ENCODE measurements at places on chromosomes 13 and 19.

DNA sequence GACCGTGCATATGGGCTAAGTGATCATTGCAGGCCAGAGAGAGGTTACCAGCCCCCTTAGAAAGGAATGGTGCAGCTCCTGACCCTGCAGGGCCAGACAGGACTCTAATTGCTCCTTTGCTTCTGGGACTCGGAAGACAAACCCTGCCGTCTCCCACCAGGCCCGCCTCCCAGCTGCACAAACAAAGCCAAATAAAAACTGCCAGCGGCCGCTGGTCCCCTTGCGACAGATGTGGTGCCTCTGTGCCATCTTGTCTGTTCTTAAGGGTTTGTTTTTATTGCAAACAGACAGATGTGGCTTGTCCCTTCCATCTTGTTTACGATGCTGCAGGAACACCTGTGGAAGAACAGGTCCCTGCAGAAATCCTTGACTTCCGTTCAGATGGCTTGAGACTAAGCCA is 434.4 kb upstream of the TSHZ3 start:
- H3K36me3 ChIP-seq: no peaks in the 10 kb centered on the region
- H3K27me3 ChIP-seq: no peaks in the 10 kb centered on the region
- H3K27ac ChIP-seq: no peak overlapping the region
- no peaks in the 10 kb centered on the region for H3K4me1 ChIP-seq

- H3K27me3 ChIP-seq: no peaks in the 10 kb centered on the region
- peak overlapping the region; percentile 100 for H3K4me3 ChIP-seq
- peaks cover 40% of the 10 kb centered on the region for H3K4me1 ChIP-seq
- H3K27ac ChIP-seq: peak overlapping the region; percentile 92
- DNase-seq: no peak
Measured at GRCh38 chr19:12737835-12738351, 596 bp downstream of the GET3 start.

GRCh38 chr13:75384879-75385707 is 96.9 kb downstream of the TBC1D4 start:
- H3K27me3 ChIP-seq: no peaks in the 10 kb centered on the region
- no peak overlapping the region for H3K4me3 ChIP-seq
- no peak overlapping the region for H3K27ac ChIP-seq
- DNase-seq: no peak
- no peaks in the 10 kb centered on the region for H3K36me3 ChIP-seq
- H3K4me1 ChIP-seq: no peaks in the 10 kb centered on the region

- peaks cover 24% of the 10 kb centered on the region for H3K4me1 ChIP-seq
- H3K27me3 ChIP-seq: no peaks in the 10 kb centered on the region
- no peak overlapping the region for H3K27ac ChIP-seq
- peaks cover 55% of the 10 kb centered on the region for H3K36me3 ChIP-seq
- no peak for DNase-seq
- no peak overlapping the region for H3K4me3 ChIP-seq
Measured at GRCh38 chr19:46726551-46726950, 9.6 kb upstream of the PRKD2 start.

DNA sequence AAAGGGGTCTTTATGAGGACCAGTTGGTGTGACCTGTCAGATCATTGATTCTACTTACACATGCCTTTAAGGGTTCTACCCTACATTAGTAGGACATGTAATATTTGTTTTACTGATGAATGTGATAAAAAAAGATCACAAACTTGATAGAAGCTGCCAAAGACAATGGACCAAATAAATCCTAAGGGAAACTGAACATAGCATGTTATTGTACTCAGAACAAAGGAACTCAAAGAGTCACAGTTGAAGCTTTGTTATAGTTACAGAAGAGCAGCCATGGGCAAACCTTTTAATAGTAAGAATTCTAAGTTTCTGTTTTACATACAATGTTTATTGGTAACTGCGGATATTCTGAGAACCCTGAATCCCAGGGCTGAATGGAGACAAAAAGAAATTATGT is 780.1 kb downstream of the SLITRK6 start:
- H3K27ac ChIP-seq: no peak overlapping the region
- DNase-seq: no peak
- H3K27me3 ChIP-seq: no peaks in the 10 kb centered on the region
- no peak overlapping the region for H3K4me3 ChIP-seq
- no peaks in the 10 kb centered on the region for H3K36me3 ChIP-seq

DNA sequence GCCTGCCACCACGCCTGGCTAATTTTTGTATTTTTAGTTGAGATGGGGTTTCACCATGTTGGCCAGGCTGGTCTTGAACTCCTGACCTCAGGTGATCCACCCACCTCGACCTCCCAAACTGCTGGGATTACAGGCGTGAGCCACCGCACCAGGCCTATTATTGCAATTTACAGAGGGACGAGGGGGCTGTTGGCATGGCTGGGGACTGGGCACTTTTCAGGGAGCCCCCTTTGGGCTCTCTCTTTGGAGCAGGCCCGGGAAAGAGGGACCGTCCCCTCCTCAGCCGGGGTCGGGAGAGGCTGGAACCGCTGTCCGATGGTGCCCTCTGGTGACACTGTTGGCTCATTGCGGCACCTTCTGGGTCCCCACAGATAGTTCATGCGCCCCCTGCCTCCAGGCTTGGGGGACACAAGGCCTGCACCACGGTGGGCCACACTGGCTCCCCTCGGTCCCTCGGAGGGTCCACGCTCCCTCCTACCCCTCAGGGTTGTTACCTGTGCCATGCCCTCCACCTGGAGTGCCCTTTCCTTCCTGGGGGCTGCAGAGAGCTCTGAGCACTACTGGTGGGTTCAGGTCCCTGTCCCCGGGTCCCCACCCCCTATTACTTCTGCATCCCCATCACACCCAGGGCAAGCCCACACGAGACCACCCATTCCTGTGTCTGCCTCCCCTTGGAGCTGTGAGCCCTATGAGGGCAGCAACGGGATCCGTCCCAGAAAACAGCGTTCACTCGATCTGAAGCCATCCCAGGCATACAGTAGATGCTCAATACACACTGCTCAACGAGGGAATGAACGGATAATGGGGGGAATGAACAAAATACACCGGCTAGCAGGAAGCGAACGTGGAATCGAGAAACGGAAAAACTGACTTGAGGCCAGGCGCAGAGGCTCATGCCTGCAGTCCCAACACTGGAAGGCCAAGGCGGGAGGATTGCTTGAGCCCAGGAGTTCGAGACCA is 12.5 kb downstream of the FEM1A start:
- no peak overlapping the region for H3K4me3 ChIP-seq
- H3K36me3 ChIP-seq: no peaks in the 10 kb centered on the region
- H3K4me1 ChIP-seq: peaks cover 2% of the 10 kb centered on the region
- no peak overlapping the region for H3K27ac ChIP-seq
- DNase-seq: peak; percentile 75
- no peaks in the 10 kb centered on the region for H3K27me3 ChIP-seq

GRCh38 chr19:17829855-17830566 is 8.7 kb upstream of the INSL3 start:
- H3K27me3 ChIP-seq: no peaks in the 10 kb centered on the region
- peaks cover 65% of the 10 kb centered on the region for H3K36me3 ChIP-seq
- H3K4me3 ChIP-seq: no peak overlapping the region
- DNase-seq: no peak

GRCh38 chr13:52446265-52446664 is 4.2 kb downstream of the VPS36 start:
- H3K4me1 ChIP-seq: peaks cover 25% of the 10 kb centered on the region
- no peaks in the 10 kb centered on the region for H3K27me3 ChIP-seq
- no peak overlapping the region for H3K4me3 ChIP-seq
- no peak for DNase-seq
- peaks cover 10% of the 10 kb centered on the region for H3K36me3 ChIP-seq
- H3K27ac ChIP-seq: no peak overlapping the region

DNA sequence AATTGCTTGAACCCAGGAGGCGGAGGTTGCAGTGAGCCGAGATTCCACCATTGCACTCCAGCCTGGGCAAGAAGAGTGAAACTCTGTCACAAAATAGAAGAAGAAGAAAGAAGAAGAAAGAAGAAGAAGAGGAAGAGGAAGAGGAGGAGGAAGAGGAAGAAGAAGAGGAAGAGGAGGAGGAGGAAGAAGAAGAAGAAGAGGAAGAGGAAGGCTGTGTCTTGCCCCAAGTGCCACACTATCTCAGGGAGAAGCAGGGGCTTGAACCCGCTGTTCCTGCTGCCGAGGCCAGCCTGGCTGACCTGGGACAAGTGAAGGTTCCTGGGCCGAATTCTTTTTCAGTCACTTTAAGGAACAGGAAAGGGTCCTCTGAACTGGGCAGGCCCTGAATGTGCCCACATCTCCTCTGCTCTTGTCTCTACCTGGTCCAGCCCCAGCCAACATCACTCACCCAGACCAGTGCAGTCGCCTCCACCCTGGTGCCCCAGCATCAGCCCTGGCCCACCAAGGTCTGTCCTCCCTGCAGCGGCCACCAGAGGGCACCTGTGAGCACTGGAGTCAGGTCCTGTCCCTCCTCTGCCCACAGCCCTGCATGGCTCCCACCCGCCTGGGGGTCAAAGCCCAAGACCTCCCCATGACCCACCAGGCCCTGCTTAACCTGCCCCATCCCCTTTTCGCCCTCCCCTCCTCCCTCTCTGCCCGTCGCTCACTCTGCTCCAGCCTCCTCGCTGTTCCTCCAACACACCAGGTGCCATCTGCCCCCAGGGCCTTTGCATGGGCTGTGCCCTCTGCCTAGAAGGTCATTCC is 20.0 kb downstream of the TICAM1 start:
- H3K27me3 ChIP-seq: peaks cover 5% of the 10 kb centered on the region
- H3K27ac ChIP-seq: peak overlapping the region; percentile 59
- DNase-seq: peak; percentile 93
- H3K4me3 ChIP-seq: no peak overlapping the region
- peaks cover 5% of the 10 kb centered on the region for H3K36me3 ChIP-seq
- peaks cover 17% of the 10 kb centered on the region for H3K4me1 ChIP-seq

DNA sequence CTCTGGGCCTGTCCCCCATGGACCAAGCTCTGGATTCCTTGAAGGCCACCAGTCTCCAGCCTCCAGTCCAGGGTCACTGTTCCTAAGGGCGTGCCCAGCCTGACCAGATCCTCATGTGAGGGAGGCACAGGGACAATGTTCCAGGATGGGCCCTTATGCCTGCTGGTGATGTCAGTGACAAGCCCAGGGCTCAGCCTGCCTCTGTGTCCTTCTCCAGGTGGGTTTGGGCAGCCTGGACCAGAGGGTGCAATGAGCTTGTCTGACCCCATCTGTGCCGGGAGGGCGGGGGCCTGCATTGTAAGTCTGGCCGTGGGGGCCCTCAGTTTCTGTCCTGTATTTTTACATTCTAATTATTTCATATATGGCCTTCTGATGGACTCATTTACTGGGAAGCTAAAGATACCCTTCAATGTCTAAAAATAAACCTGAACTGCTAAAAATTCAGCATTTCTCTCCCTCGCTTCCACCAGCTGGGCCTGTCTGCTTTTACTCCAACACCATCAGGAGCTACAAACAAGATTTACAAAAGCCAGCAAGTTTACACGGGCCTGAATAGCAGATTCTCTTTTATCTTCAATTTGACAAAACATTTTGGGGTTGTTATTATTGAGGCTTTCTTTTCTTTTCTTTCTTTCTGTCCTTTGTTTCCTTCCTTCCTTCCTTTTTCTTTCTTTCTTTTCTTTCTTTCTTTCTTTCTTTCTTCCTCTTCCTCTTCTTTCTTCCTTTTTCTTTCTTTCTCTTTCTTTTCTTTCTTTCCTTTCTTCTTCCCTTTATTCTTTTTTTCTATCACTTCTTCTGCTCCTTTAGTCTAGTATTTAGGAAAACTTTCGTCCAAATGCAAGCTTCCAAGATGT is 34.2 kb upstream of the C19orf12 start:
- H3K27ac ChIP-seq: no peak overlapping the region
- no peaks in the 10 kb centered on the region for H3K4me1 ChIP-seq
- no peaks in the 10 kb centered on the region for H3K36me3 ChIP-seq
- DNase-seq: no peak
- no peak overlapping the region for H3K4me3 ChIP-seq
- H3K27me3 ChIP-seq: peaks cover 33% of the 10 kb centered on the region

Measured in activated naive CD4-positive, alpha-beta T cell treated with anti-CD3 and anti-CD28 coated beads, Interleukin-2, amount 10 ng/mL, durations not matched to agents 7 days and 5 days (primary cell).